NCI-H2029 treated with DMSO at 0.1 percent for 48 hours (cell line): ENCODE measurements at places on chromosomes 3 and 15.

- DNase-seq: no peak
Observed at GRCh38 chr3:19334120-19334519, 185.8 kb downstream of the KCNH8 start.

DNA sequence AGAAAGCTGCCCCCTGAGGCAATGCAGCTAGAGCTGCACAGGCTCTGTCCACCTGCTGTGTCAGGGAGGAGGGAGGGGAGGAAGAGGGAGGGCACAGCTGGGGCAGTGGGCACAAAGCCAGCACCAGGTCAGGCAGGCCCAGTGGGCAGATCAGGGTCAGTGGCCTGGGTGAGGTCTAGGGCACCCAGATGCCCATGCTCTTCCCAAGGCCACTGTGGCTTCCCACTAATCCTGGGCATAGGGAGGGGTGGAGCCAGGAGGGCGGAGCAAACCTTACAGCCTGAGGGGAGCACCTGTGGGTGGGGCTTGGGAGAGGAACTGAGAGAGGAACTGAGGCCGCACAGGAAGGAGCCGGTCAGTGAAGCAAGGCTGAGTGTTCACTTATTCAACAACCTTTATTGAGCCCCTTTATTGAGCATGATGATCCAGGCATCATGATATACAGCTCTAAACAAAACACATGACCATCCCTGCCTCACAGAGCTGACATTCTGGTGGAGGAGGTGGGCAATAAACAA lies 55.0 kb downstream of the RHCG start:
- no peak for DNase-seq

- no peak for DNase-seq
Observed at GRCh38 chr3:46864061-46864881, 1.0 kb upstream of the MYL3 start.

DNA sequence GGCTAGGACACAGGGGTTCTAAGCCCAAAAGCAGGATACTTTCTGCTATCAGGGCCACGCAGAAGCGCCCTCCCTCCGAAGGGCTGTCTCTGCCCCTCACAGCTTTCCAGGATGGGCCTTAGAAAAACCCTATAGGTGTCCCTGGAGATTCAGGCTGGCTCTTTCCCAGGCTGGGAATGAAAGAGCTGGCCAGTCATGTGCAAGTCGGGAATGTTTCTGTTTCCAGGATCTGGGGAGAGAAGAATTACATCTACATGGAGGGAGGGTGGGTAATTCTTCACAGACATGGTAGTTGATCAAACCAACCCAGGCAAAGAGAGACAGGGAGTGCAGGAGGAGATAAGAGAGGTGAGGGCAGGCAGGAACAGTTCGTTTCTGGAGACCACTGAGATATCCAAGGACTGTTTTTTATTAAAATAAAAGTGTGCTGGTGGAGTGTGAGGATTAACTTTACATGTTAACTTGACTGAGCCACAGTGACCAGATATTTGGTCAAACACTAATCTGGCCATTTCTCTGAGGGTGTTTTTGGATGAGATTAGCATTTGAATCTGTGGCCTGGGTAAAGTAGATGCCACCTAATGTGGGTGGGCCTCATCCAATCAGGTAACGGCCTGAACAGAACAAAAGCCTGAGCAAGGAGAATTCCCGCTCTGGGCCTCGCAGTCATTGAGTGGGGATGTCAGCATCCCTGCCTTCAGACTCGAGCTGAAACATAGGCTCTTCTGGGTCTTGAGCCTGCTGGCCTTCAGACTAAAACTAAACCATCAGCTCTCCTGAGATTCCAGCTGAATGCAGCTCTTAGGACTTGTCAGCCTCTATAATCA lies 15.3 kb downstream of the NUP210 start:
- no peak for DNase-seq

DNA sequence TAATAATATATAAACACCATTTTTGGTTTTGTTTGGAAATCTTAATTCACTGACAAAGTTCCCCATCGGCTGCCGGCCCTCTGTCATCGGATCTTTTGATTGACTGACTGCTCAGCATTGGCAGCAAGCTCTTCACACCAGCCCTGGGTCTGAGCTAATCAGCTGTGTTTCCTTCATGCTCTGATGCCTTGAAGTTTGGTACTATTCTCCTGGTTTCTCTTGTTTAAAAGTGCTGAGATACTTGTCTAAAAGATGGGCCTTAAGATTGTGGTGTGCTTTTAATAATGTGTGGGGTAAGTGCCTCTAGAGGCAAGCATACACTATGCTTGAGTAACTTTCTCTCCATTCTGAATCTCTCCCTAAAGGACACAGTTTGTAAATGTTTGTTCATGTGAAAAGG lies 415.5 kb upstream of the TPRG1 start:
- DNase-seq: no peak

- DNase-seq: no peak
Observed at GRCh38 chr3:186180151-186180550, 71.3 kb upstream of the ETV5 start.

DNA sequence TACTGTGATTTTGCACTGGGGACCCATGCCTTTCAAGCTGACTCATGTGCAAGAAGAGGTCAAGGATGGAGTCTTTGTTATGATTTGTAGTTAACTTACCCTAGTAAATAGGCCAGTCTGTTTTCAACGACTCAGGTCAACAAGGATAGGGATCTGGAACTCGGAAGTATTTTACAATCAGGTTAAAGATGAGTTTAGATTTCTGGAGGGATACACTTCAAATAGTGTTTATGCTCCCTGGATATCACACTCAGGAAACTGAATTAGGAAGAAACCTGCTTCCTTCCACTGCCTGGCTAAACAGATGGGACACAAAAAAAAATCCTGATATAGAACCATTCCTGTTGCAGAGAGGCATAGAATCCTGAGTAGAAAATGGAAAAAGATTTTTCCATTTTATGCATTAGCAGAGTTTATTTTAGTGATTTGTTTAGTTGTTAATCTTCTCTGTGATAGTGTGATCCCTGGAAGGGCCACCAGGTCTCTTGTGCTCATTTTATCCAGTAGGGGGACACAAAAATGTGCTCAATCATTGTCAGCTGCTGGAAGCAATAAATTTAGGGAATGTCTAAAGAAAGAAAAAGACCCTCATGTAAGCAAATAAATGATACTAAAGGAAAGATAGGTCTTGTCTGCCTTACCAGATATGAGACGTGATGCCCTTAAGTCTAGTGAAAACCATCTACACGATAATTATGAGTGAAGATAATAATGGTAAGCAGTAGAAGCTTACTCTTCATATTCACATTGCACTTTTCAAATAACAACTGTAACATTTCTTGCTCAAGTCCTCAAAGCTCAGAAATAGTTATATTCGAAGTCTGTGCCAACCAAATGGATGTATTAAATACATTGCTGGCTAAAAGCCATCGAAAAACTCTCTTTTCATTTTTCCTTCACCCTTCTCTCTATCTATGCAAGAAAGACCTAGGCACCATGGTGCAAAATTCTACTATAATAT lies 452.1 kb upstream of the KCNMB2 start:
- peak; percentile 24 for DNase-seq

GRCh38 chr15:25172691-25173090 lies 217.9 kb downstream of the SNRPN start:
- DNase-seq: no peak

GRCh38 chr3:125121246-125122010 lies 65.6 kb upstream of the HEG1 start:
- no peak for DNase-seq

DNA sequence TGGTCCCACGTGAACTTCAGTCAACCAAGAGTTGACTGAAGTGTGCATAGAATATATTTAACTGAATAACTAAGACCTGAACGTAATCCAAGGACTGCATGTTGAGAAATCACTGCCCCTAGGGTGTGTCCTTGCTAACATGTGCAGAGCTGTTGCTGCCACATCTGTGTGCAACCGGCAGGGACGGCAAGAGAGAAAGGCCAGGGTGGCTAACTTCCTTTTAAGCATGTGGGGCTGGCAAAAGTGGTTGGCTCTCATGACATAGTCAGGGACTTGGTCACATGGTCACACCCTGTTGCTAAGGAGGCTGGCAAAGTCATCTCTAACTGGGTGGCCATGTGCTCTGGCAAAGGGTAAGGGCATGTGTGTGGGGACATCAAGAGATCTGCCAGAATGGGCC lies 52.4 kb downstream of the GASK1A start:
- DNase-seq: no peak

DNA sequence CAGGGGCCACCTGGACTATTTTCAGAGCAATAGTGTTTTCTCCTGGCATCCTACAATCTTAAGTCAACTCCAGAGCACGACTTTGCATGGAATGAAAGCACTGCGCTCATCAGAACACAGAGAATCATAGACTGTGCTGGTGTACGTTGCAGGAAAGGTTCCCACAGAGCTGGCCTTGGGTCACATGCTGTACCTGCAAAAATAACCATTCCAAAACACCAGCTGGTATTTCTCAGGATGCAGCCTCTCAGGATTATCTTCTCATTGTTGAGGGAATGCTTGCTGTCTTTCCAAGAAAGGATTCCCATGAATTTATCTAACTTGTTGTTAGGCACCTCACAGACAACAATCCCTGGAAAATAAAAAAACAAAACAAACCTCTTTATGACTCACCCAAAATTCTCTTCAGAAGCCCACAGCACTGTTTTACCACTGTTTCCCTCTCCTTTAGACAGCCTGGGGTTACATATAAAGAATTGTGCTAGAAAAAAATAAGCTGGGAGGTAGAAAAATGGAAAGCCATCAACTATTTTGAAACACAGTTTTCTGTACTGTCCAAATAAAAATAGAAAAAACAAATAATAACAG lies 131.7 kb downstream of the ATP8B4 start:
- no peak for DNase-seq

DNA sequence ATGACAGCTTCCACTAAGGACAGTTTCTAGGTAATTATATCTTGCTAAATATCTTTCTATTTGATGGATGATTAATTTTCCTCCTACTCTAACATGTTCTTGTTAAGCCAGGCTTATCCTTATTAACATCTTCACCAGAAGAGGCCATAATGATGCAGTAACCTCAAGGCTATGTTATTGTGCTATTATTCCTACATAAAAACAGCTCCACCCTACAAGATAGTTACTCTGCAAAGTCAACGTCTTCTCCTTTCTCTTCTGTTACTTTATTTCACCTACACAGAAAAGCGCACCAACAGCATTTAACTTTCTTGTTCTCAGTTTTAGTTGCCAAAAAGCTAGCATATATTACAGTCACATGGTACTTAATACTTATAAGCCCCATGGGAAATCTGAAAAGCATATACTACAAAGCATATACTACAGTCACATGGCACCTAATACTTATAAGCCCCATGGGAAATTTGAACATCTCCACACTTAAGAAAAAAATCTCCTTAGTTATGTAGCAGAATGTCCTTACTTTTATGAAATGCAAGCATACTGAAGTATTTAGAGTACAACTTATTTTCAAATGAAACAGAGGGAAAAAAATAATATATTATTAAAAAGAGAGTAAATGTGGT lies 13.4 kb downstream of the ADAM10 start:
- no peak for DNase-seq

- no peak for DNase-seq
Observed at GRCh38 chr15:71207141-71207540, 91.9 kb downstream of the THSD4 start.

- peak; percentile 68 for DNase-seq
Observed at GRCh38 chr3:158845765-158846350, 44.0 kb downstream of the MFSD1 start.

DNA sequence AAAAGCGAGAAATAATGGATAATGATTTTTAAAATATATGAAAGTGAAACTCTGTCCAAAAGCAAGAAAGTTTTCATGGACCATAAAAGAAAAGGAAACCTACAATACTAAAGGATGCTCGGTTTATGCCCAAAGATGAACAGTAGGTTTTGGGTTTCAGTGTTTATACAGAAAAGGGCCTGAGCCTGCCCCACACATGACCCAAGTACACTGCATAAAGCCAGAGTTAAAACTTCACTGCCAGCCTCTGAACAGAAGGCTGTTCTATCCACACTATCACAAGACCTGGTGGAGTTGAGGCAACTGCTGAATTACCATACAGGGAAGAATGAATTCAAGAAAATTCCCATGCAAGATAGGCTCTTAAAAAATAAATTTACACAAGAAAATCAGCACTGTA lies 165.2 kb downstream of the MECOM start:
- DNase-seq: no peak

GRCh38 chr15:22808761-22809280 lies 22.4 kb downstream of the NIPA1 start:
- no peak for DNase-seq

GRCh38 chr3:51198477-51198876 lies 186.6 kb upstream of the MANF start:
- no peak for DNase-seq

- DNase-seq: no peak
Observed at GRCh38 chr3:107106316-107106715, 270.9 kb upstream of the CCDC54 start.

GRCh38 chr3:113966172-113966571 lies 18.4 kb downstream of the ZDHHC23 start:
- no peak for DNase-seq

DNA sequence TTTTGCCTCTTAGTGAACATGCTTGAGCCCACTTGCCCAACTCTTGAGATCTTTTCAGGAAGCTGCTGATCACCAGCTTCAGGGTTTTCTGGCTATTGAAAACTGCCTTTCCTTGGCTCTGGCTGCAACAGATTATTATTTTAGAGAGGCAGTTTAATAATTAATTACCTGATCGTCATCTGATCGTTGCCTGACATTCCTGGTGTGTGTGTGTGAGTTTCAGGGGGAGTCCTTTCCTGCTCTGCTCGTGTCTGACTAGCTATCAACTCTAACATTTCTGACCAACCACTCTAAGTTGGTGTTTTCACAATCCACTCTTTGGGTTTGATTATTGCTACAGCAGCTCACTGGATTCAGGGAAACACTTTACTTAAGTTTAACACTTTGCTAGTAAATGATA lies 84.3 kb upstream of the SPATA16 start:
- no peak for DNase-seq

DNA sequence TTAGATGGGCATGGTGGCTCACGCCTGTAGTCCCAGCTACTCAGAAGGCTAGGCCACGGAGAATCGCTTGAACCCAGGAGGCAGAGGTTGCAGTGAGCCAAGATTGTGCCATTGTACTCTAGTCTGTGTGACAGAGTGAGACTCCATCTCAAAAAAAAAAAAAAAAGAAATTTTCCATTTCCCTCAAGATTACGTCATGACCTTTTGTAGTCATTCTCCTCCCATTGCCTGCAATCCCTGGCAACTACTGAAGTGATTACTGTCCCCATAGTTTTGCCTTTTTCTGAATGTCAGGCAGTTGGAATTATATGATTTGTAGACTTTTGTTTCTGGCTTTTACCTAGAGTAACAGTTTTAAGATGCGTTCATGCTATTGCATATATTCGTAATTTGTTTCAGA lies 28.0 kb downstream of the WDR76 start:
- DNase-seq: no peak
